H4 (cell line): ENCODE measurements at places on chromosomes 3 and 15.

DNA sequence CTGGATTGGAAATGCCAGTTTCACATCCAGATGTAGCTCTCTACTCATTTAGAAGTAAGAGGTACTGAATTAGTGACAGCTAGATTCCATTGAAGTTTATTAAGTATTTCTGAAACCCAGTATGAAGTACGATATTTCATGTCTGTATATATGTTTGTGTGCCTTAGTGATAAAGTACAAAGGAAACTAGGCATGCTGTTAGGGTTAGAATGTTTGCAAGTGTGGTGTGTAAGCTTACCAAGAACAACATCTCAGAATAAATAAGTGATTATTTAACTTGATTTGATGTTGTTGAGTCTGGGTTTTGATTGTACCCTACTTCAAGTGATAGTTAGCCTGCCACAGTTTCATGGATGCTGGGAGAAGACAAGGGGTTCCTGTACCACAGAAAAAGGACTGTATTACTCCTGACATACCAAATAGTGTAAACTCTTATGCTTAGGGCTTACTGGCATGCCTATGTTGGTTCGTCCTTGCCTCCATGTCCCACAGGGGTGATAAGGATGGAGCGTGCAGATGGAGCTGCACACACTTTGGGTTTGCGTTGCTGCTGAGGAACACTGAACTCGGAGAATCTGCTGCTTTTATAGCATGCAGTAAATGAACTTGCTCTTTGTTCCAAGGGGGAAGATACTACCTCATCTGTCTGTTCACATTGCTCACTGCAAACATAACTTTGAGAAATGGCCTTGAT, 43.6 kb downstream of the FNDC3B start:
- DNase-seq, result no peak

GRCh38 chr3:150256318-150256717, 151.8 kb upstream of the TSC22D2 start:
- DNase-seq, result no peak

- no peak for DNase-seq
Measured at GRCh38 chr3:50806806-50807205, 132.1 kb downstream of the DOCK3 start.

DNA sequence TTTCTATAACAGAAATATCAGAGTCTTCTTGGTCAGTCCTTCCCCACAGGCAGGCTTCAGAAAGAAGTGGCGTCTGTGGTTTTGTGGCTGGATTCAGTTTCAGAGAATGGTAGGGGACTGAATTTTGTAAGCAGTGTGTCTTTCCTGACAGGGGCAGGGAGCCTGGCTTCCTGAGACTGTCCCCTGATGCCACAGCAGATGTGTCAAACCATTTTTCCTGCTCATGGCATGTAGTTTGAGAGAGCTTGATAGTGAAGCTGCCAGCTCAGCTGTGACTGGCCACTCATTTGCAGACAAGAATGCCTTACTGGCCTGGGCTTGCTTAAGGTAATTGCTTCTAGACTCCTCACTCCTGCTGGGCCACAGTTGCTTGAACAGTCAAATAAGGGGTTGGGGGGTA, 26.4 kb downstream of the LARS2 start:
- DNase-seq, result no peak

- DNase-seq, result no peak
Measured at GRCh38 chr15:82679626-82680199, 30.0 kb downstream of the AP3B2 start.

- DNase-seq, result no peak
Measured at GRCh38 chr3:51999846-52000245, 4.2 kb upstream of the RPL29 start.

DNA sequence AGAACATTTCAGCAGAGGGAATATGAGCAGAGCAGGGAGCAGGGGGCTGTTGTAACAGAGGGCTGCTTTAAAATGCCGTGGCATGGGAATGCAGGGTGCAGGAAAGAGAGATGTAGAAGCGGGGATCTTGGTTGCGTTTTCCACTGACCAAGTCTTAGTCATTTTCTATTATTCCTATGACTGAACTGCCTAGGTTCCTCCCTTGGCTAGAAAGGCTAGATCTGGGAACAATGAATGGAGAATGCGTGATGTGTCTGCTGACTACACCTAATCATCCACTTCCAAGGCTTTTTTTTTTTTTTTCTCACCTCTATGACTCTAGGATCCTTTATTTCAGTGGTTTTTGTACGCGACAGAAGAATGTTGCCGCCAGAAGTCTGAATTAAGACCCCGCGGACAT, 607.4 kb upstream of the TBL1XR1 start:
- no peak for DNase-seq

- DNase-seq, result no peak
Measured at GRCh38 chr15:101123222-101123910, 128.5 kb downstream of the CHSY1 start.

DNA sequence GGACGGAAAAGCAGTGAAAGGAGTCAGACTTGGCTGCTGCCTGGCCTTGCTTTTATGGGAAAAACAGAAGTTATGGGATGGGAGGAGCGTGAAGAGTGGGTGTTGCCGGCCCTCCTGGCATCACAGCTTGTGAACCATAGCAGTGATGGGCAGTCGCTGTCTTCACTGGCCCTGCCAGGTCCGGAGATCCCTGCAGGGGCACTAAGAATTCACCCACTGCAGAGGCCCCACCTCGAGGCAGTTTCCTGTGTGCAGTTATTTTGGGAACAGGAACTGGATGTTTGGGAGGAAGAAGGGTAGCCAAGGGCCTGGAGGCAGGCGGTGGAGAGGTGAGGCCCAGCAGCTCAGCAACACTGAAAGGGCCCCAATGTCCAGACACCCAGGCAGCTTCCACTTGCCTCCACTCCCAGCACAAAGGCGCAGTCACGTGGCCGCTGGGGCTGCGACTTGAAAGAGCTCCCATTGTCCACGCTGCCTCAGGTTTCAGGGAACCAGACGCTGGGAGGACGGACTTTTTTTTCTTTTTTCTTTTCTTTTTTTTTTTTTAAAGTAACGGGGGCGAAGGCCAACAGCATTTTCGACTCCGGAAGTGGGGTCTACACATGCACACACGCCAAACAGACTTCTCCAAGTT, 255.6 kb downstream of the ZNF621 start:
- DNase-seq, result peak; percentile 27

DNA sequence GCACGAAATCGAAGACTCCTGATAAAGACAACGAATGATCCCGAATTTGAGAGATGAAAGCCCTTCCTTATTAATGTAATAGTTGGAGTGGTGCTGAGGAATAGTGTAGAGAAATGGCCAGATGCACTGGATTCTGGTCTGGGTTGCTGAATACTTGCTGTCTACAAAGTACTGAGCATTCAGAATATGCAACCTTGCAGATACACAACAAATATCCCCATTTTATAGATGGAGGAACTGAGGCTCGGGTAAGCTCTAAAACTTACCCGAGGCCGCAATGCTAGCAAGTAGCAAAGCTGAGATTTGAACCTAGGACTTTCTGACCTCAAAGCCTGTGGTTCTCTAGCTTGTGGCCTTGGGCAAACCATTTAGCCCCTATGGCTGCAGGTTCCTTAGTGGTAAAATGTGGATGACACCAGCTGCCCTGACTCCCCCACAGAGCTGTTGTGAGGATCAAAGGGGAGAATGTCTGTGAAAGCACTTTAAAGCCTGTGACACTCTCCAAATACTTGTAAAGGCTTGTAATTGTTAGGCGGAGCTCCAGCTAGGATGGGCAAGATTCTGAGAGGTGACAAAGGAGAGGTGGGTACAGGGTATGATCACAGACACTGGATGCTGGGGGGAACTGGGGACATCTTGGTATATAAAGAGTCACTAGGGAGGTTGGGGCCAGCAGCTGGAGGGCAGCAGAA, 39.8 kb downstream of the FOXB1 start:
- no peak for DNase-seq

GRCh38 chr3:53089511-53089910, 40.7 kb downstream of the RFT1 start:
- no peak for DNase-seq

GRCh38 chr15:32700501-32701150, 17.2 kb upstream of the GREM1 start:
- no peak for DNase-seq

GRCh38 chr15:46589088-46589487, 954.3 kb downstream of the SQOR start:
- DNase-seq, result peak; percentile 6

GRCh38 chr3:40876496-40876895, 322.8 kb upstream of the CTNNB1 start:
- DNase-seq, result no peak

DNA sequence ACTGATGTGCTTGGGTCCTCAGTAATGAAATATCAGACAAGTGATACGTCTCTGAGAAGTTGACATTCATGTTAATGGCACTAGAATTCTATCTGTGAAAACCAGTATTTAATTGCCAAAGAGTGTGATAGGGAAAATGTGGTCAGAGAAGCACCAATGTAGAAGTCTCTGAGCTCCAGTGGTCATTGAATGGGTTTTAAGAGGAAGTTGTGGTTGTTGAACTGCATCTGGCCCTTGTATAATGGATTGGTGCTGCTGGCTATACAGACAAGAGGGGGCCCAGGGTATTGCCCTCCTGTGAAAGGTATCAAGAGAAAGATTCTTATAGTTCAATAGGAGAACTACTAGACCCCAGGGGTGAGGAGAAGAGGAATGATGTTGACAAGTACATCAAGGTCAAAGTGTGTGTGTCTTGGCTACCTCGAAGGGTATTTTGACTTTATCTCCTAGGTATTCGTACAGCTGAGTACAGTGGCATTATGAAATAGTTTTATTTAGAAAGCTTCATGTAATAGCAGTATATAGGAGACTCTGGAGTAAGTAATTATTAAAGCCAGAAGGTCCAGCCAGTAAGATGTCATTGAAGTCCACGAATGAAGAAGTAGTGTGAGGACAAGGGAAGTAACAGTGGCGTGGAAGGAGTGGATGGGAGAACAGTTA, 47.1 kb downstream of the CHD2 start:
- no peak for DNase-seq

DNA sequence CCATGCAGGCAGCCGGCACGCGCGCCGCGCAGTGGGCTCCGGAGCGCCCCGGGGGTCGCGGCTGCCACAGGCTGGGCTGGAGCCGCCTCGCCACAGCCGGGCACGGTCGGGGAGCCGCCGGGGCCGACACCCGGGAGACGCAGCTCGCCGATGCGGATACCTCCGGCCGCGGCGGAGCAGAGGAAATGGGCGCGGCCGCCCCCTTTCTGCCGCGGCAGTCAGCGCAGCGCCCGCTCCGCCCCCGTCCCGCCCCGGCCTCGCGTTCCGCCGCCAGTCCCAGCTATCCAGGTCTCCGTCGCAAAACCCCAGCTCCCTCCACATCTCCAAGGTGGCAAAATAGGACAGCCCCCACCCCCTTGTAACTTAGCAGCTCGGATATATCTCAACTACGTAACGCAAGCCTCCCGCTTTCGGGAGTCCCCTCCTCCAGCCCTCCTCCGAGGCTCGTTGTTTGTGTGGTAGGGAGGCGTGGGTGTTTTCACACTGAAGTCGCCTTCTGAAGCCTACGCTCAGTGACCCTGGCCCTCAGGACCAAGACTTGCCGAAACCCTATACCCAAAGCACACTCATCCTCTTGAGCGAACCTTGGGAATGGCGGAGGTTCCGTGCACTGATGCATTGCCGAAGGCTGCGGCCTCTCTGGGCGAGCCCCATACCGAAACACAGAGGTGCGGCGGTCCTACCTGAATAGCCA, at the start of gene SH3BP5:
TSS of gene SH3BP5 (minus strand) at position 182 of the 694 bp plus-strand sequence. CDS start at position 4, 178 bp downstream.
- DNase-seq, result peak; percentile 50

- DNase-seq, result peak; percentile 77
Measured at GRCh38 chr3:64685800-64686445, 1.9 kb downstream of the ADAMTS9 start.

DNA sequence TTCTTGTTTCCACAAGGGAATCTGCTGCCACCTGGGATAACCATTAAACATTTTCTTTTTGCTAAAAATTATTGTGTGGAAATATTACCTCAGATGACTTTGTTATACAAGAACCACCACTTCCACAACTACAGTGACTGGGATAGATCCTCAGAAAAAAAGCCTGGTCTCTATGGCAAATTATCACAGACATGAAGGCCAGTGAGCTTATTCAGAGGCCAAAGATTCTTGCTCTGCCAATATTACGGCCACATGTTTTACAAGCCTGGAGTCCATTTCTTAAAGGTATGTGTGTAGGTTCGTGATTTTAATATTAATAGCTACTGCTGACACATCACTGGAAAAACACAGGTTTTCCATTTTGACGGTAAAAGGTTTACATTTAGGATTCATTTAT, 73.8 kb downstream of the MYO1E start:
- DNase-seq, result no peak

- peak; percentile 80 for DNase-seq
Measured at GRCh38 chr3:58047826-58048225, 39.6 kb downstream of the FLNB start.

GRCh38 chr15:73346735-73347312, 21.9 kb downstream of the HCN4 start:
- peak; percentile 32 for DNase-seq

- no peak for DNase-seq
Measured at GRCh38 chr3:46413951-46414350, 6.9 kb downstream of the CCRL2 start.

- no peak for DNase-seq
Measured at GRCh38 chr15:69897061-69897460, 200.7 kb downstream of the TLE3 start.

GRCh38 chr15:101244889-101245668, 6.8 kb downstream of the CHSY1 start:
- DNase-seq, result no peak

DNA sequence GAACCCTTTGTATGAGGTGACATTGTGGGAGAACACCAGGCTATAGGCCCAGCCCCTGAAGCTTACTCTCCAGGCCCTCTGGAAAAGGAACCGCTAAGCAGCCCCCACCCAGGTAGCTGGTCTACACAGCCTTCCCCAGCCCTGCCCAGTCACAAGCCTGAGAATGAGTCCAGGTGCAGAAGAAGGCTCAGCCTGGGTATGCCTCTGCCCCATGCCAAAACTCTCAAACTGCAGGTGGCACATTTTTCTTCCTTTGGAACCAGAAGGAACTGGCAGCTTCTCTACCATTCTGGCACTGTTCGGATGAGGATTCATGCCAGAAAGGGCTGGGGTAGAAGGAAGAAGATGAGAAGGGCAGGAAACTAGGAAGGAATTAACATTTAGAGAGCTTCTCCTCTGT, 23.7 kb upstream of the TBC1D21 start:
- no peak for DNase-seq

DNA sequence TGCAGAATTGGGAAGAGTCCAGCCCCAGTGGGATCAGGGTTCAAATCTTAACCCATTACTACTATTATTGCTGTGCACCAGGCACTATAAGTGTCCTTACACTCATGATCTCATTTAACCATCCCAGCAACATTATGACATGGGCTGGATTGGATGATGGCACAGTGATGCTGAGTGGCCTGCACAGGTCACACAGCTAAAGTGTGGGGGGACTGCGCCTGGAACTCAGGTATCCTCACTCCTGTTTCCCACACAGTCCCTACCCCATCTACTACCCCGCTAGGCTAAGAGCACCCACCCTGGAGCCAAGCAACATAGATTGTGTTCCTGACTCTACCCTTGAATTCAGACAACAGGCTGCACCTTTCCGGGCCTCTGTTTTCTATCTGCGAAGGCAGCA, 16.0 kb downstream of the WNT5A start:
- no peak for DNase-seq

- no peak for DNase-seq
Measured at GRCh38 chr3:142618917-142619461, 22.8 kb downstream of the PLS1 start.

- DNase-seq, result no peak
Measured at GRCh38 chr3:65114041-65114440, 426.2 kb upstream of the ADAMTS9 start.
